ENCODE measurements at places on chromosomes 6 and 20.

- DNase-seq: no peak
Measured at GRCh38 chr6:17574866-17575560, 25.1 kb upstream of the FAM8A1 start.

DNA sequence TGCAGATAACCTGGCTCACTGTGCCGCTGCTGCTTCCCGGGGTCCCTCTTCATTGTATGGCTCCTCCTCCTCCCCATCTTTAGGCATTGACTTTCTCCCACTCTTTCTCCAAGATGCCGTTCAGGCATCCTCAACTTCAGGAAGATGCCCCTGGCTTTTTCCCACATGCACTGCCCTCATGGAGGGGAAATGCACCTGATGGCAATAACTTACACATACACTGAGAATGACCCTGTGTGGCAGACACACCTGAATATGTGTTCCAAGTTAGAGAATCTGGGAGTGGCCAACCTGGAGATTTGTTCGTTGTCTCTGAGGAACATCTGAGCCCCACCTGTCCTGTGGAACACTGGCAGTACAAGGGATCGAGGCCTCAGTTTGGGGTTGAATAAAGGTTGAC is 273.9 kb upstream of the CHD6 start:
- DNase-seq: no peak

DNA sequence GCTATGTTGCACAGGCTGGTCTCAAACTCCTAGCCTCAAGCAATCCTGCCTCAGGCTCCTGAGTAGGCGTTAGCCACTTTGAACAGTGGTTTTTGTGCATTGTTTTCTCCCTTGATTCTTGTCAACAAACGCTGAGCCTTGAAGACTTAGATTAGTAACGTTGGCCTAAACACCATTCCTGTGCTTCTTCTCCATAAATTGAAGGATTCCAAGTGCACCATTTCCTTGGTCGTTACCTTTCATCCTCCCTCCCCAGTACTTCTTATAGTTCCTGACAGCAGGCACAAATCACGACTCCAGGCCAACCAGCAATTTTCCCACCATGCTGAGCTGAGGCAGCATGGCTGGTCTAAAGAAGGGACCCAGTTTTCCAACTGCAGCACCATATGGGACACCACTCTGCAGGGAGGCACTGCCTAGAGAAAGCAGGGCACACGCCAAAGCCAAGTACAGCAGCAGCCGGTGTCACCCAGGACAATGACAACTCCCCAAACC is 8.9 kb downstream of the RPS10 start:
- DNase-seq: no peak

DNA sequence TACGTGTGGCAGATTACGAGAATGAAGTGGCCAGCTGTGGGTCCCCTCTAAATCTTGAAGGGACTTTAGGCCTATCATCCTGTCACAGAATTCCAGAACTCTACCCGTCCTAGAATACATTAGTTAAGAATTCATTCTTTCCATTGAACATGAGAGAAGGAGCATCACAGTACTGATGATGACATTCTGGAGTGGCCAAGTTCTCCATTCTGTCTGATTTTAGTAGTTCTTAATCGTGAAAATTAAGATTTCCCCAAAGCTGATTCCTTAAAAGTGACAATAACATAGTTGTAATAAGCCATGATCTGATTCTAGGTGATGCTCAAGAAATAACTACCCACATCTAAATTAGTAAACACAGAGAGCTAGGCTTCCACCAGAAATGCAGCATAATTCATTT is 35.0 kb upstream of the RIN2 start:
- DNase-seq: no peak

DNA sequence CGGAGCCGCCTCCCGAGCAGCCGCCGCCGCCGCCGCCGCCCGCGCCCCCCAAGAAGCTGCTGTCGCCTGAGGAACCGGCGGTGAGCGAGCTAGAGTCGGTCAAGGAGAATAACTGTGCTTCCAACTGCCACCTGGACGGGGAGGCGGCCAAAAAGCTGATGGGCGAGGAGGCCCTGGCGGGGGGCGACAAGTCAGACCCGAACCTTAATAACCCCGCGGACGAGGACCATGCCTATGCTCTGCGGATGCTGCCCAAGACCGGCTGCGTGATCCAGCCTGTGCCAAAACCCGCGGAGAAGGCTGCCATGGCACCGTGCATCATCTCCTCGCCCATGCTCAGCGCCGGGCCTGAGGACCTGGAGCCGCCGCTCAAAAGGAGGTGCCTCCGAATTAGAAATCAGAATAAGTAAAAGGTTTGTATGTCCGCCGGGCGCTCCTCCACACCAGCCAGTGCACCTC is 145.2 kb downstream of the SOBP start:
- DNase-seq: no peak

DNA sequence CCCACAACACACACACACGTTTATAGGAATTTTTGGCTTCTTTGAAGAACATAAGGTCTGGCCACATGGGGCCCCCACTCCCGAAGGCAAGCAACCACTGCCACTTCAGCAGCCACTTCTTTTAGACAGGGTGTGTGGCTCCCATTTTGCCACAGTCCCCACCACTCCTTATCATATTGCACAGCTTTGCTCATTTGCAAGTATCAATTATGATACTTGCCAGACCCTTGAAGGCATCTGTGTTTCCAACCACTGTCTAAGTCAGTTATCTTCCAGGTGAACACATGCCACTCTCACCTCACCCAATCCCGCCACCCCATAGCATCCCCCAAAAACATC is 73.1 kb downstream of the NOL4L start:
- no peak for DNase-seq

Measured in iPS-NIHi11 (cell line).